Hematopoietic multipotent progenitor cell treated with erythropoietin and hydrocortisone succinate and interleukin-3 and kit ligand, for 15 days (in vitro differentiated cells): ENCODE measurements at places on chromosomes 16 and 17.

- peak; percentile 51 for DNase-seq
Measured at GRCh38 chr17:74453665-74454196, 12.7 kb upstream of the CD300A start.

DNA sequence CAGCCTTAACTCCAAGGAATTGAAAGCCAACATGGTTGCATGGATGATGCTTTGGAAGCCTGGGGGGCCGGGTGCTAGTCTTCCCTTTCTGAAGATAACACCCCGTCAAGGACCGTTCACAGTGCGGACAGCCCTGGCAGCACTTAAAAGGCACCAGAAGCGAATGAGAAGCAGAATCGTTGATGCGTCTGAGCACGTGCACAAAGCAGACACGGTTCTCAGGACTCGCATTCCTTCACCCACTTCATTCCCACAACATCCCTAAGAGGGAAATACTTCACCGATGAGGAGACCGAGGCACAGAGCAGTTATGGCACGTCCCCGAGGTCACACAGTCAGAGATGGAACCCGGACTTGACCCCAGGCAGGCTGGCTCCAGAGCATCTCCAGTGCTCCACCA lies 14.2 kb downstream of the TRPV1 start:
- no peak for DNase-seq

DNA sequence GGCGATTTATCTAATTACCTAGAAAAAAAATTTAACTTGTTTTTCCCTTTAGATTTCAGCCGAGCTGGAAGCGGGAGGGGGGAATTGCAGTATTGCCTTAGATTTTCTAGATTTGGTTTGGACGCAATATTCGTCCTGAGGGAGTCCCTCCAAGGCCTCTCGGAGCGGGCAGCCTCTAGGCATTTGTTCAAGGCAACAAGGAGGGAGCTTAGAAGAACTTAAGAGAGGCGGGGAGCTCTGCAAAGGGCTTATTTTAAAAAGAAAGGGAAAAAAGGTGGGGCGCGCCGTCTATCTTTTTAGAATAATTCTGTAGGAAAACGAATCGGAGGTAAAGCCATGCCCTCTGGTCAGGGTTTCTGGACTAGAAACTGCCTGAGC lies 407 bp upstream of the TMEM94 start:
- DNase-seq: no peak

GRCh38 chr17:31877341-31877740 lies 18.3 kb upstream of the COPRS start:
- no peak for DNase-seq

- DNase-seq: no peak
Measured at GRCh38 chr16:12377497-12377896, 401.0 kb downstream of the SNX29 start.

DNA sequence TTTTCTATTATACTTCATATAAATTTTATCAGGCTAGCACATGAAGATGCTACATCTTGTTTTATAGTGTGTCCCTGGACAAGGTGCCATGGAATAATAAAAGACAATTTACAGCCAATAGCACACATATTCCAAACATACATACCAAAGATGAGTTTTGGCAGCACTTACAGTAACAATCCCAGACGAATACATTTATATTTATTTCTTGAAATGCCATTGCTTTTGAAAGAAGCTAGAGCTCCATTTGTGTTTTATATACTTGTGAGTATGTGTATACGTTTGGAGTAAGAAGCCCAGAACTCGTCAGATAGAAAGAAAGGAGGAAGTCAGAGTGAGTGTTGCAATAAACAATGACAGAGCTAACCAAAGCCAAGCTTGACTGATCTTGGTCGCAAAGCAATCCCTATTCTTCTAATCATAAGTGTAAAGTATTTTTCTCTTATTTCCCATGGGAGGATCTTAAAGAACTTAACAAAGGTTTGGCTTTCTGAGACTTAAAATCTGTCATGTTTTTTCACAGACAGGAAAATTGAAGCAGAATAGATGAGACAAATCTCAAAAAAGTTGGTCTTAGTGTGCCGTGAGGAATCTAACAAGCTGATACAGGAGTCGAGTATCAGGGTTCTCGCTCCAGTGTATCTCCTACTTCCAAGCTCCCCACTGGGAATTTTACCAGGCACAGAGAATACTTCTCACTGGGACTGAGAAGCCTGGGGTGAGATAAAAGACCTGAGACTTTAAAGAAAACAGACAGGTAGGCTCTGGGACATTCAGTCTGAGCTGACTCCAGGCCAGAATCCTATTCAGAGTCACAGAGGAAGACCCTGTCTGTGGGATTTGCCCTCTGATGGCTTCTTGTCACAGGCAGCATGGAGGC lies 175.4 kb downstream of the AATF start:
- DNase-seq: no peak

DNA sequence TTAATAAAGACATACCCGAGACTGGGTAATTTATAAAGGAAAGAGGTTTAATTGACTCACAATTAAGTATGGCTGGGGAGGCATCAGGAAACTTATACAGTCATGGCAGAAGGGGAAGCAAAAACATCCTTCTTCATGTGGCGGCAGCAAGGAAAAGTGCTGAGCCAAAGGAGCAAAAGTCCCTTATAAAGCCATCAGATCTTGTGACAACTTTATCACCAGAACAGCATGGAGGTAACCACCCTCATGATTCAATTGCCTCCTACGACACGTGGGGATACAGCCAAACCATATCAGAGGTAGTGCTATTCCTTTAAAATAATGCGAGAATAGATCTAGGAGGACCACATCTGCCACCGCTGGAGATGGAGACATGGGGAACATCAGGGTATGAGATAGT lies 9.0 kb downstream of the C16orf54 start:
- DNase-seq: no peak

- no peak for DNase-seq
Measured at GRCh38 chr17:77872714-77873499, 85.6 kb upstream of the TNRC6C start.

DNA sequence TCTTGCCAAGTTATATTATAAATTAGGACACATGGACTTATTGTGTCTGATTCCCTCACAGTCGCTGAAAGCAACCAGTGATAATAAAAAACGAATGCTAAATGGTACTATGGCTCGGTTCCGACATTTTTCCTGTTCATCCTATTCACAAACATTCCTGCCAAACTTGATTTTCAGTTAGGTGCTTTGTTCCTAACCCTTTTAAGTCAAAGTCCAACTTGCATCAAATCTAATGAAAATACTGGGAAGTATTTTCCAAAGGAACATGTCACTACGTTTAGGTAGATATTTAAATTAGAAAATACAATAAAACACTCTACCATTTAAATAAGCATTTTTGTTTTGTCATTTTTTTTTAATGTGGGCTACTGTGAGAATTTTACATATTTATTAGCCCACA lies 21.0 kb downstream of the SETD6 start:
- no peak for DNase-seq

GRCh38 chr17:6394055-6394606 lies 40.8 kb downstream of the AIPL1 start:
- no peak for DNase-seq

DNA sequence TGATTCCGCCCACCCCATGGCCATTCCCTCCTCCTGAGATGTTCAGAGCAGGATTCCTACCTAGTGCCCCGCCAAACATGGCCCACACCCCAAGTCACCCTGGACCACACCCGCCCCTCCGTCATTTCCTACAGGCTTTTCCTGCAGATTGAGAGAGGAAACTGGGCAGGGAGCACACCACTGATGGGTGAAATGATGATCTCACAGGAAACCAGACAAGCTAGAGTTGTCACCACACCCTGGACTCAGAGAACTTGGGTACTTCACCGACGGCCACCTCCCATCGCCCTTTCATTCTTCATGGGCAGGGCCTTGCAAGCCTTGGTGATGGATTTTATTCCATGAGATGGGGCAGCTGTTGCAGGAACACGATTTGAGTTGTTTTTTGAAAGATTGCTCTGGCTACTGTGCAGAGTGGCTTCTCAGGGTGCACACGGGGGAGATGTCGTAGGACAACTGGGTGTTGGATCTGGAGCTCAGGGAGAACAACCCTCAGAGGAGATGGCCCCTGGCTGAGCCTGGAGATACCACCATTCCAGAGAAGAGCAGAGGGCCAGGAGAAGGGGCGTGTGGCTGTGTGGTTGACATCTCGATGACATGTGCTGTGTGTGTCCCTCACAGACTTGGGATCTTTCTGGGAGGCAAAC lies 7.4 kb upstream of the B9D1 start:
- no peak for DNase-seq

GRCh38 chr16:55641430-55642056 lies 14.2 kb upstream of the SLC6A2 start:
- no peak for DNase-seq

DNA sequence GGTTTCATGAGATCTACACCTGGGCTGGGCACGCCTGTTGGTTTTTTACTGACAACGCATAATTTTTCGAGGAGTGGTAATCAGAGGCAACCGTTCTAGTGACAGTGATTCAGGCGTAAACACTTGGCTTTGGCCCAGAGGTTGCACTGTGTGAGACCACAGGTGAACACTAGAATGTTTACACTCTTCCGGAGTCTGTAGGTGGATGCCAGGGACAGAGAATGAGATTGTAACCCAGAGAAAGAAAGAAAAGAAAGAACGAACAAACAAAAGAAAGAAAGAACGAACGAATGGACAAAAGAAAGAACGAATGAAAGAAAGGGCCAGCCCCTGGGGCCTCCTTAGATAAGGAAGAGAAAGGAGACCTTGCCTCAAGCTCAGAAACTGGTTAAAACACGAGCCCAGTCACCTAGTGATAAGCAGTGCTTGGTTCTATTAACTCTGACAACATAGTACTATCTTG lies 113.2 kb downstream of the PRKCB start:
- no peak for DNase-seq
